Activated CD4-positive, alpha-beta memory T cell treated with anti-CD3 and anti-CD28 coated beads for 36 hours (primary cell): ENCODE measurements at places on chromosomes 5 and 9. TPM values are rescaled to one million over a fixed set of nuclear protein-coding genes. Genes with fewer than 3 reads are reported as not detected.

- no peak for DNase-seq
Observed at GRCh38 chr9:127285965-127286364, 21.4 kb downstream of the GARNL3 start.

DNA sequence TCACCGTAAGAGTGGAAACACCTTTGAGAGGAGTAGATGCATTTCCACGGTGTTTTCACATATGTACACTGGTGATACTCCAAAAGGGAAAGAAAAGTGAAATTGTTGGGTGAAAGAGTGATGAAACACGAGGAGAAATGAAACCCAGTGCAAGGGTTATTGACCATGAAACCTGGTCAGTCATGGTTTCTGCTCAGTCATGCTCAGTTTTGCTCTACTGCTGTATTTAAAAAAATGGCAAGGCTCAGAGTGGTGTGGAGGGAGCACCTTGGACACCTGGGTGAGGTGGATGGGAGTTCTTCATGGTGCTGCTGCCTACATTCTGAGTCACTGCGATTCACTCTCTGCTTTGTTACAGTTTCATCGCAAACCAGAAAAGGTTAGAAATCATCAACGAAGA is 32.3 kb downstream of the NTRK2 start:
- no peak for DNase-seq

DNA sequence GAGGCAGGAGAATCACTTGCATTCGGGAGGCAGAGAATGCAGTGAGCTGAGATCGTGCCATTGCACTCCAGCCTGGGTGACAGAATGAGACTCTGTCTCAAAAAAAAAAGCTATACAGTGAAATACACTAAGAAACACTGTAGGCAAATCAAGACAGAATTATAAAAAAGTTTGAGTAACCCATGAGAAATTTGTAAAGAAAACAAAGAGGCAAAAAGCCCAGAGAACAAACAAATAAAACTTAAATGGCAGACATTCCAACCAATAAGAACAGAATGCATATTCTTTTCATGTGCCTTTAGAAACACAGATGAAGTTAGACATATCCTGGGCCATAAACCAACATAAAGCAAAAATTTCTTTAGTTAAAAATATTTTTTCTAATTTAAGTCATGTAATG is 30.6 kb downstream of the ZNF169 start:
- DNase-seq = no peak

- no peak for DNase-seq
Observed at GRCh38 chr5:177085985-177086653, 596 bp upstream of the FGFR4 start.

GRCh38 chr9:93225892-93226291 is 42.0 kb downstream of the WNK2 start:
- DNase-seq = no peak

DNA sequence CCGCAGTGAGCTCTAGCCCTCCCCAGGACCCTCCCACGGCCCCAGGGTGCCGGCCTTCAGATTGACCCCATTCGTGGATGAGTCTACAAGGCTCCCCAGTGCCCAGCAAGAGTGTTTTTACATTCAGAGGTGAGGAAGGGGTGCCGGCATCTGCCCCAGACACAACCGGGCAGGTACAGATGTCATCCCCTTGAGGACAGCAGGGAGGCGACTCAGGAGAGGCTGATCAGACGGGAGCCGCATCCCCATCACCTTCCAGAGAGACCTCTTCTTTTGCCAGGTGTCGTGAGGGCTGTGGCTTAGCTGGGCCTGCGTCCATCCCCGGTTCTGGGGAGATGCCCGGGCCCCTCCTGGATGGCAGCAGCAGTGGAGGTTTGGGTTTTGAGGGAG is 4.3 kb upstream of the LRRC14B start:
- DNase-seq = no peak

DNA sequence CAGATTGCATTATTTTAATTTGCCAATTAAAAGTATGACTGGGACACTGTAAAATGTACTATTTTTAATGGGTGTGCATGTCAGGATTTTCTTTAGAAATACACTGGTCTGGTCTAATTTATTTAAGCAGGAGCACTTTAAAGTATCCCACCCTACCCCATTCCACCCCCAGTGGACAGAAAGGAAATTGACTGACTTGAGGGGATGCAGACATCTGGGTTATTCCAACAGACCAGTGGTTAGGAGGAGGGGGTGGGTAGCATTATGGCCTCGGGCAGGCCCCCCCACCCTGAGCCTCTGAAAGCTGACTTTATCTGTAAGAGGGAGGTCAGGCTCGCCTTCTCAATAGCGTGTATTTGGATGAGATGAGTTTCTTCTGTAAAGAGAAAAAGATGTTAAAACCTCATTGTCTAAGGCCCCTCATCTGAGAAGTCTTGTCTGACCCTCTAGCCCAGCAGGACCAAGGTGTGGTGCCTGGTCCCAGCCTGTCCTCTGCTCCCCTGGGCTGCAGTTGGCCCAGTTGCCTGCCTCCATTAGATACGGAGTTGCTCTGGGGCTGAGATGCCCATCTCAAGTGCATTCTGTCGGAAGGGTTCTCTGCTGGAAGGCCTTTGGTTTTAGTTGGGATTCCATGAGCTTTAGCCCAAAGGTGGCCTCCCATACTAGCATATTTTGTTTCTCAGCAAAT is 4.4 kb downstream of the HNRNPAB start:
- DNase-seq = no peak

Gene TMEM252
- total RNA-seq = not detected

Gene DMRT3
- total RNA-seq = not detected

Gene GADD45G
- total RNA-seq = 5.1 TPM
